ENCODE measurements at places on chromosomes 6 and 20.

GRCh38 chr20:5433352-5433751, 116.6 kb upstream of the PROKR2 start:
- H3K4me3 ChIP-seq, result no peak overlapping the region
- no peaks in the 10 kb centered on the region for H3K36me3 ChIP-seq
- no peak overlapping the region for H3K27ac ChIP-seq

- no peak overlapping the region for H3K4me3 ChIP-seq
- peaks cover 9% of the 10 kb centered on the region for H3K4me1 ChIP-seq
- H3K27me3 ChIP-seq, result no peaks in the 10 kb centered on the region
Measured at GRCh38 chr6:7451326-7451725, 61.7 kb downstream of the RIOK1 start.

DNA sequence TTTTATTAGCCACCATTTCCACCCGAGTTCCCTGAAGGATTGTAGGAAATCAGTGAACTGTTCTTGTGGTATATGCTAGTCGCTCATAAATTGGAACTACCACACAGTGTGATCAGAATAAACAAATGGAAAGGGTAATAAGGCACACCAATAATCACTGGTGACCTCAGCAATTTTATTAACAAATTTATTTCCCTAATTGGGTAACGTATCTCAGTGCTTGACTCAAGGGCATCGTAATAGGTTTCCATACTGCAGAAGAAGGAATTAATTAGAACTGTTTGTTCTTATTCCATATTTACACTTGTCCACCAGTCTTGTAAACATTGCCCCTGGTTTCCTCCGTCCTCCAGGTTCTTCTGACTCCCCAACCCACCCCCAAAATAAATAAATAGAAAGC, 10.0 kb upstream of the UQCC2 start:
- no peak for DNase-seq
- no peak overlapping the region for H3K27ac ChIP-seq
- H3K27me3 ChIP-seq, result no peaks in the 10 kb centered on the region
- H3K4me3 ChIP-seq, result no peak overlapping the region

- H3K27ac ChIP-seq, result no peak overlapping the region
- H3K4me1 ChIP-seq, result no peaks in the 10 kb centered on the region
- no peaks in the 10 kb centered on the region for H3K36me3 ChIP-seq
Measured at GRCh38 chr6:119602215-119603178, 252.9 kb upstream of the MAN1A1 start.

- no peaks in the 10 kb centered on the region for H3K36me3 ChIP-seq
- peak; percentile 66 for DNase-seq
- H3K4me3 ChIP-seq, result peak overlapping the region; percentile 58
- peaks cover 48% of the 10 kb centered on the region for H3K4me1 ChIP-seq
- H3K27ac ChIP-seq, result no peak overlapping the region
Measured at GRCh38 chr6:1617466-1618310, 8.0 kb downstream of the FOXC1 start.

DNA sequence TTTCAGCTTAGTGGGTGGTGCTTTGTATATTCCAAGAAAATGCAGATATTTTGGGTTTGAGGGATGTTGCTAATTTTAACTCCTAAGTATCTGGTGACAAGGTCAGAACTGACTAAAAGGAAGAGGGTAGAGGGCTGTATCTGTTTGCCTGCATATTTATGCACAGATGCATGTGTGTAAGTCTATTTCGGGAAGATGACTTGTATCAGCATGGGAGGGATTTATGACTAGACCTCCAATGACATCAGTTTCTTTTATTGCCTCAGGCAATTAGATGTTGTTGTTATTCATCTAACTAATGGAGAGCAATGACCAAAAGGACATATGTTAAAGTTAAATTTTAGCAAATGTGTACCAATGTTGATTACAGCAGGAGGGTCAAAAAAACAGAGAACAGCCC, 734.3 kb downstream of the QKI start:
- no peak overlapping the region for H3K4me3 ChIP-seq
- H3K27ac ChIP-seq, result no peak overlapping the region
- H3K27me3 ChIP-seq, result no peaks in the 10 kb centered on the region
- H3K4me1 ChIP-seq, result peaks cover 8% of the 10 kb centered on the region

DNA sequence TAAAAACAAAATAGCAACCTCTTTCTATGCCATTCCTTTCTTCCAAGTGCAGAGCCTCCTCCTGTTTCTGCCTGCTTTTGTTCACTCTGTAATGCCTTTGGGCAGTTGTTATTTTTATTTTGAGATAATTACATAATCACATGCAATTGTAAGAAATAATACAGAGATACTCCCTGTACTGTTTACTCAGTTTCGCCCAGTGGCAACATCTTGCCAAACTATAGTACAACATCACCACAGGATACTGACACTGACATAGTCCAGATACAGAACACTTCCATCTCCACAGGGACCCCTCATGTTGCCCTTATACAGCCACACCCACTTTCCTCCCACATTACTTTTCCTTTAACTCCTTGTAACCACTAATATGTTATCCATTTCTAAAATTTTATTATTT, 59.7 kb downstream of the BANF2 start:
- H3K4me3 ChIP-seq, result no peak overlapping the region
- DNase-seq, result no peak
- no peaks in the 10 kb centered on the region for H3K27me3 ChIP-seq
- H3K27ac ChIP-seq, result no peak overlapping the region

GRCh38 chr20:46057856-46058598, 29.0 kb downstream of the SLC12A5 start:
- H3K27me3 ChIP-seq, result peaks cover 68% of the 10 kb centered on the region
- peaks cover 22% of the 10 kb centered on the region for H3K4me1 ChIP-seq
- no peak overlapping the region for H3K27ac ChIP-seq
- peak overlapping the region; percentile 68 for H3K4me3 ChIP-seq

DNA sequence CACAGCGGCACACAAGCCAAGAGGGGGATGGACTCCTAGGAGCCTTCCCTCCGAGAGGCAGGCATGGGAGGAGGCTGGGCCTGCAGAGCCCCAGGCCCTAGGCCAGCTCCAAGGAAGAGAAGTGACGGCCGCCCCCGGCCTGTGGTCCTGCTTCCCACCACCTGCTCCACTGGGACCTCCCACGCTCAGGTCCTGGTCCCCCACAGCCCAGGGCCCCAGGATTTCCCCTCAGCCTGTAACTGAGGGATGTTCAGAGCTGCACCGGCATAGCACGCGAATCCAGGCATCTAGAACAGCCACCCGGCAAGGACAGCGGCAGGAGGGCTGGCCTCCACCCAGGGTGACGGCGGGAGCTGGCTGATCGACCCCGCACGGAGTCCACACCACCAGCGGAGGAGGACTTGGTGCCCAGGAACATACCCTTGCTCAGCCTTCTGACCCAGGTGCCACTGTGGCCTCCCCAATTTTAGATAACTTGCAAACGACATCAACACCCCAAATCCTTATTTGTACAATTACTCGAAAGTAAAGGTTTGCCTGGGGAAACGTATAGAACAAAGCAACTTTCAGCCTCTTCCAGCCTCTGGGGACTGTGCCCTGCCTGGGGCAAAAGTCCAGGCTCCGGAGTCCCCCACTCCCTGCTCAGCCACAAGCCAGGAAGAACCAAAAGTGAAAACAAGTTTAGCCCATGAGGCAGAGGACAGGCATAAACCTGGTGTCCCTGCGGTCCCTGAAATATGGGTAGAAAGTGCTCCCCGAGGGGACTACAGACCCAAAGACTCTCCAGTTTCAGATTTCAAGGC, 3.5 kb downstream of the GATA5 start:
- H3K4me1 ChIP-seq, result peaks cover 8% of the 10 kb centered on the region
- H3K27ac ChIP-seq, result no peak overlapping the region
- no peaks in the 10 kb centered on the region for H3K36me3 ChIP-seq
- no peak overlapping the region for H3K4me3 ChIP-seq
- no peak for DNase-seq
- peaks cover 41% of the 10 kb centered on the region for H3K27me3 ChIP-seq
